Epithelial cell of prostate (primary cell): ENCODE measurements at places on chromosomes 1 and 21.

- DNase-seq: no peak
Observed at GRCh38 chr1:155360051-155360450, 39.4 kb downstream of the RUSC1 start.

- no peak for DNase-seq
Observed at GRCh38 chr1:206455666-206456344, 14.5 kb upstream of the IKBKE start.

GRCh38 chr1:177103005-177103852 lies 61.3 kb downstream of the ASTN1 start:
- DNase-seq: no peak

DNA sequence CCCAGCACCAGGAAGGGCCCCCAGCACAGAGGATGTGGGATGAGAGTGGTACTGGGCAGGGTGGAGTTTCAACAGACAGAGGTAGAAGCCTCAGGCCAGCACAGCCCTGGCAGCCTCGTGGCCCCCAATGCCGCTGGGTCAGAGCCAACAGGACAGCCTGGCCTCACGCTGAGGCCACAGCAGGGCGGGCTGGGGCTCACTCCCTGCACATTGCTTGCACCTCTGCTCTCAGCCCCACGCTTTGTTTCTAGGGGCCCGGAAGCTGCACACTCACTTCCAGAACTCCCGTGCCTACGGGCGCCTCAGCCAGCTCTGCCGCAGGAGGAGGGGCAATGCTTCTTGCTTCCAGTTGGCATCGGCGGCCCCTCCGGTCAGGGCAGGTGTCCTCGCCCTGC lies 72.9 kb downstream of the SIK1 start:
- DNase-seq: no peak

GRCh38 chr1:167909691-167910180 lies 4.2 kb downstream of the ADCY10 start:
- DNase-seq: no peak

DNA sequence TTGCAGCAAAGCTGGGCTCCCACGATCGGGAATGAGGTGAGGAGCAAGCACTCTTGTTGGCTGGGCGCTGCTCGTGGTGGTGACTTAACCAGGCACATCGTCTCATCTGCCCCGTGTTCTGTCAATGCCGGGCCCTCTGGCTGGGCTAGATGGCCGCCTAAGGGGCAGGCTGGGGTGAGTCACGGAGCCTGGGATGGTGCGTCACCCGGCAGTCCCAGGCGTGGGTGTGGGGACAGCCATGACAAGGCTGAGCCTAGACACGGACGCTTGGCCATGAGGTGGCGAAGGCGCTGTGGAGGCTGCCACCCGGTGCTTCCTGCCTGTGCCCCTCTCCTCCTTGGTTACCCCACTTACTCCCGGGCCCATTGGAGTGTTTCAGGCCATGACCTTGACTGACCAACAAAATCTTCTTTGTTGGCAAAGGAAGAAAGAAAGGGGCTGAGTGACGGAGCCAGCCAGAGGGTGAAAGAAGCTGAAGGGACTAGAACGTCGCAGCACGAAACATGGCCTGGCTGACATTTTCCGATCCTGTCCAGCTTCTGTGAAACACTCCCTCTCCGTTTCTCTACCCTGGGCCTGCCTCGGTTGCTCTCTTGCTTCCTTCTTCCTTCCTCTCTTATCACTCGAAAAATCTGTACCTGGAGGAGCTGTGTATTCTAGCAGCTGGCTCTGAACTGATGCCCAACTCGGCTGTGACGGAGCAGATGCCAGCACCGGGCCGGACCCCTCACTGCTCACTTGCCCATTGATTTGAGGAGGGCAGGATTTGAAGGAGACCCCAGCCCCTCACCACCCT lies 596 bp downstream of the CD247 start:
- no peak for DNase-seq

- DNase-seq: no peak
Observed at GRCh38 chr1:43292679-43293078, 7.3 kb upstream of the C1orf210 start.

GRCh38 chr1:220748936-220749335 lies 814 bp downstream of the MTARC2 start:
- no peak for DNase-seq

- DNase-seq: no peak
Observed at GRCh38 chr1:179814546-179814838, 63.1 kb downstream of the TOR1AIP2 start.

DNA sequence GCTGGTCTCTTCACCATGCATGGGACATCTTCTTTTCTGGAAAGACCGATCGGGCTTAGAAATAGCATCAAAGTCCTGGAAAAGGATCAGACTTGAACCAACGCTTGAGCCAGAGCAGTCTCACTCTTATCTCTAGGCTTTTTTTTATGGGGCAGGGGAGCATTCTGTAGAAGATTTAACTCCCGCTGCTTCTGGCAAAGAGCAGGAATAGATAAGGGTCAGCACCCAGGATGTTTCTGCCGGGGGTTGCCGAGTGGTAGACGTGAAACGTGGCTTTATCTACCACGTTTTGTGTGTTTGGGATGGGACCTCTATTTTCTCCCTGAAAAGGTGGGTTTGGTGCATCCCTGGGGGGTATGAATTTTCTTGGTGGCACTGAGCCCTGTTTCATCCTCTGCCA lies 18.8 kb downstream of the SPSB1 start:
- no peak for DNase-seq
